ENCODE measurements at places on chromosomes 16 and 17.

GRCh38 chr17:72407336-72407909, 286.6 kb downstream of the SOX9 start:
- DNase-seq = no peak

DNA sequence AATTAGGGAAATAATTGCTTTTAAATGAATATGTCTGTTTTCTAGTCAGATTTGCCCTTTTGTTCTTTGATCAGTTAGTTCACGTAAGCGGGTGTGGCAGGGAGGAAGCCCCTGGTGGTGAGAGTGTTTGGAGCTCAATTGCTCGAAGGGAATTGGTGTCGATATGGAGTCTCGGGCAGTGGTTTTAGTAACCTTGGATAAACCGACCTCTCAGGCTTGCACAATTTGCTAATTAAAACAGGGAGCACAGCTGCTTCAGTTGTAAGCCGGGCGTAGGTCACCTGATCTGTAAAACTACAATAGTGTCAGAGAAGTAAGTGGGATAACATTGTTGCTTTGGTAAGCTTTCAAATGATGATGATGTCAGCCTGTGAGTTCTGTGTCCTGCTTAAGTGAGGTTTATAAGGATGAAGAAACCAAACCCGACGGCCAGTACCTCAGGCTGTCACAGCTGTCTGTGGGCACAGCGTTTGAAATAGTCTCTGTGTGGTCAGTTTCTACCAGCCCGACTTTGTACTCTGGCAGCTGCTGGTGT, 2.9 kb downstream of the ZNF750 start:
- DNase-seq = no peak

DNA sequence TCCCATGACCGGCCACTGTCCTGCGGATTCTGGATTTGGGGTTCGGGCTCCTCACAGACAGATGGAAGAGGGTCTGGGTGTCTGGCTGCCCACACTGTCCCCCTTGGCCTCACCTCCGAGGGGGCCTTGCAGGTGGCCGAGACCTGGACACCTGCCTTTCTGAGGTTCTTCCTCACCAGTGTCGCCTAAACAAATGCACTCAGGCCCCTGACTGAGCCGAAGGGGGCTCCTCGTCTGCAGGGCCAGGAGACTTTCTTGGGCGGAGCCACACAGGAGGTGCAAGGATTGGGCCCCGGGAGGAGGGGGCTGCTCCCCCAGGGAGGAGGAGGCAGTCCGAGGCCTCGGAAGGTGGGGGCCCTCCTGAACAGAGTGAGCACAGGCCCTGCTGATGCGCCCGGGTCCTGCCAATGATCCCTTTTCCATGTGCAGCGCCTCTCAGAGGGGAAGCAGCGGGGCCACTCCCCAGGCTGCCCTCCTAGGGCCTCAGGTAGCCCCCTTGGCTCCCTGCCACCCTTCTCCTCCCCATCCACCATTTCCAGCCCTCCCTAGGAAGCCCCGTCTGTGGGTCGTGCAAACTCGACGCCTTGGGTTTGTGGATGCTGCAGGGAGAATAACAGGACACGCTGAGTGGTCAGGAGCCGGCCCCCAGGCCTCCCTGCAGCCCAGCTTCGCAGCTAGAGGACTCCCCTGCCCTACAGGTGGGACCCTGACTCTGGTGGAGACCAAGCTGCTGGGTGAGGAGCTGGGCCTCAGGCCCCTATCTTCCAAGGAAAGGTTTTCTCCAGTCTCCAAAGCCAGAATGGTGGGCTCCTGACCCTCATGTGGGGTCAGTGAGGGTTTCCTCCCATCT, 63.4 kb upstream of the ZNF469 start:
- no peak for DNase-seq

DNA sequence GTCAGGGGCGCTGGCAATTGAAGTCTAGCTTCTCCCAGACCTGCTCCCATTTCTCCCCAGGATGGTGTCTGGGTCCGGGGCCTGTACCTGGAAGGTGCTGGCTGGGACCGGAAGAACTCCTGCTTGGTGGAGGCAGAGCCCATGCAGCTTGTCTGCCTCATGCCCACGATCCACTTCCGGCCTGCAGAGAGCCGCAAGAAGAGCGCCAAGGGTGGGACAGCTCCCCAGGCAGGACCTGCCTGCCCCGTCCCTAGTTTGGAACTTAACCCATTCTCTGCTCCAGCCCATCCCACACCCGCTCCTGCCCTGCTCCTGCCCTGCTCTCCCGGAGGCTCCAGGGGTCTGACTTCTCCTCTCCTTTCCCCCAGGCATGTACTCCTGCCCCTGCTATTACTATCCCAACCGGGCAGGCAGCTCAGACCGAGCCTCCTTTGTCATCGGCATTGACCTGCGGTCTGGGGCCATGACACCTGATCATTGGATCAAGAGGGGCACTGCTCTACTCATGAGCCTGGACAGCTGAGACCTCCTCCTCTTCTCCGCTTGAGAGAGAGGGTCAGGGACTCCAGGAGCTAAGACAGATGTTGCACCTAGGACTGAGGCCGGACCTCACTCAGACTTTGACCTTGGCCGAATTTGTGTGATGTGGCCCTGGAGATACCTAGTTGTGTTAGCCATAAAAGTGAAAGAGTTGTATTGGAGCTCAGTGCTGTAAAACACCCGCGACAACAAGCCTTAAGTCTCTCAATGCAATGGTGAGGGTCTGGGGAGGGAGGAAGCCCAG, 814 bp upstream of the KDM6B start:
- no peak for DNase-seq
